ENCODE measurements at places on chromosomes 2 and 18. TPM values are rescaled to one million over a fixed set of nuclear protein-coding genes. Genes with fewer than 3 reads are reported as not detected.

Gene GAREM2
- total RNA-seq, result 5.6 TPM

- DNase-seq, result no peak
These were observed 161.8 kb downstream of the DLGAP1 start for GRCh38 chr18:4293337-4293736.

Gene ARL5A
- 44.1 TPM for total RNA-seq

GRCh38 chr18:79068937-79069716, at the start of gene ATP9B:
ATP9B (plus strand) TSS chr18:79069394; CDS start chr18:79069411, 17 bp downstream.
- peak; percentile 94 for DNase-seq

Gene SPATA3
- not detected for total RNA-seq

GRCh38 chr2:238321467-238321866, 1.1 kb downstream of the TRAF3IP1 start:
- DNase-seq, result no peak

Gene ITPRIPL1
- total RNA-seq, result 1.6 TPM

Gene SERPINB12
- total RNA-seq, result not detected

Gene UGT1A10
- 0.41 TPM for total RNA-seq

Gene PARD3B
- total RNA-seq, result 25.7 TPM

DNA sequence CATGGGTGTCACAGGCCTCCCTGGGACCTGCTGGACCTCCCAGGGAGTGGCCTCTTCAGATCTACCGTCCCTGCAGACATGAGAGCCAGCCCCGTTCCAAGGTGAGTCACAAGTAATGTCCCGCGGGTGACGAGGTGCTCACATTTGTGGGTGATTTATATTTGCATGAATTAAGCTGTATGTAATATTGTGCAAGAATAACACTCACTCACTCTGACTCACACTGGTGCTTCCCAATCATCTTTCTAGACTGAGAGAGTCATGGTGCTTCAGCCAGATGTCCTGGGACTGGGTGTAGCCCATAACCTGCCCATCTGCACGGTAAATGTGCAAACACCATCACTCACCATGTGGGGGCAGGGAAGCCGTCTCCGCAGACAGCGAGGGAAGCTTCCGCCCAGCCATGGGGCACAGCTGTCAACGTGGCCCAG, 347.5 kb upstream of the SALL3 start:
- DNase-seq, result no peak

Gene IL36RN
- not detected for total RNA-seq

DNA sequence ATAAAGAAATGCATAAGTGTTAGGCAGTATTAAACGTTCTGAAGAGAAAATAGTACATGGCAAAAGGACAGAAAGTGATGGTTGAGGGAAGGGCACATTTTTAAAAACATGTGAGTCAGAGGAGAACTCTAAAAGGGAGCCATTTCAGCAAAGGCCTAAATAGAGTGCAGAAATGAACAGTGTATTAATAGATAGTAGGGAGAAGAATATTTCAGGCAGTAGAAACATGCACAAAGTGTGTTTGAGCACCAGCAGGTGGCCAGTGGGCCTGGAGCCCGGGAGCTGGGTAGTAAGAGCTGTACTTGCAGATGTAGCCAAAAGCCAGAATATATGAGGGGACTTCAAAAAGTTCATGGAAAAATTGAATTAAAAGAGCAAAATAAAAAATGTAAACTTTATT, 288.1 kb upstream of the FIGN start:
- no peak for DNase-seq
